AML-193 (cell line): ENCODE measurements at places on chromosomes 3 and 15.

DNA sequence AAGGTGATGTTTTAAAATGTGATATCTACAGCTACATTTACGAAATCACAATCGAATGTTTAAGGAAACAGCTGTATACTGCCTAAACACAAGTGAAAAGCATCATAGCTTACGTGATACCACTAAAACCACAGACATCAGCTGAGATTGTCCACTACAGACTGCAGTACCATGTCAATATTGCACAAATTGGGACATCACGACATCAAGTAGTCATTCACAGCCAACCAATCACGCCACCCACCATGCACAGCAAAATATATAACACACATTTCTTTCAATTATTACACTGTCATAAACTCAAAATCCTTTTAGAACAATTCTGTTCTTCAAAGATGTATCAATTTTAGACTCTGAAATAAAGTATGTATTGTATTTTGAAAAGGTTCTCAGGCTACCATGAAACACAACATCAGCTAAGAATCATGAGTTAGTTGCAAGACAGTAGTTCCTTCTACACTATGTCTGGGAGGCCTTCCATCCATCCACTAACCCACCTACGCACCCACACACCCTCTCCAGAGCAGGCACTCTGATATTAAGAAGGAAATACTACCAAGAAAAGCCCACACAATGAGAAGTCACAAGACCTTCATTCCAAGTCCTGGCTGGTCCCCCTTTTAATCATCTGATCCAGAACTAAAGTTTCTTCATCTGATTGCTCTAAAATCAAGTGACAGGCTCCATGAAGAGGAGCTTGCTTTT lies 3.1 kb downstream of the DMXL2 start:
- peak; percentile 45 for DNase-seq

DNA sequence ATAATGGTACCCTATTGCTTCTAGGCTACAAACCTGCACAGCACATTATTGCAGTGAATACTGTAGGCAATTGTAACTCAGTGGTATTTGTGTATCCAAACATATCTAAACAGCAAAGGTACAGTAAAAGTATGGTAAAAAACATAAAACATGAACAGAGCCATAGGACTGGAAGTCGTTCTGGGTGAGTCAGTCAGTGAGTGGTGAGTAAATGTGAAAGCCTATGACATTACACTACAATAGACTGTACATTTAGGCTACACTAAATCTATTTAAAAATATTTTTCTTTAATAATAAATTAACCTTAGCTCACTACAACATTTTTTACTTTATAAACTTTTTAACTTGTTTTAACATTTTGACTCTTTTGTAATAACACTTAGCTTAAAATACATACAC lies 21.3 kb downstream of the RAB6B start:
- DNase-seq, result no peak

- no peak for DNase-seq
Measured at GRCh38 chr3:66437341-66437929, 63.4 kb downstream of the LRIG1 start.

DNA sequence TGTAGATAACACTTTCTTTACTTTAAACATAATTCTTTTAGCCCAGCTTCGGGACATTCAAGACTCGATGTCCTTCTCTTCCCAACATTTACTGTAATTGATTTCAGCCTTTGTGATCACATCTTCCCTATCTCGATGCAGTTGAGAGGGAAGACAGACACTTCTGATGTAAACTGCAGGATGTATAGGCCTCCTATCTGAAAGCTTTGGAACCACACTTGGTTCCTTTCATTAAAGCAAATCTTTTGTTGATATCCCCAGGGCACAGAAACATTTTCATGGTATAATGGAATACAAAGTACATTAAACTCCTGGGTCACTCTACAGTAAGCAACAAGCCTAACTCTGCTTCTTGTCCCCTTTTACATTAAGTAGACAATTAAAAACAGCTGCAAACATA lies 6.4 kb downstream of the GRM7 start:
- no peak for DNase-seq

DNA sequence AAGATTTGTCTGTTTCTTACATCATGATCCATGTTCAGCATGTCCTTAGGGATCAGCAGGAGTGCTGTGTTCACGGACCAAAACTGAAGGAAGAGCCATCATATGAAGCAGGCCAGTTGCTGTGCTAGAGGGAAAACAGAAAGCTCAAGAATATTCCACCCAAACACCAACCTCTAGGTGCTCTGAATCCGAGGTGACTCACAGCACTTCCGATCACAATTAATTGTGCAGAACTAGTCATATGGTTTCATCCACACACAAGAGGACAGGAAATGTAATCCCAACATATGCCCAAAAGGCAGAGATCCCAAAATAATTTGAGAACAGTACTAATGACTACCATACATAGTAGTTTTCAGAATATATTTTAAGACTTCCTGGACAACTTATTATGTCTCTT lies 257.9 kb upstream of the KCNH8 start:
- no peak for DNase-seq

GRCh38 chr3:126914226-126914625 lies 68.7 kb upstream of the PLXNA1 start:
- no peak for DNase-seq
